ENCODE measurements at places on chromosomes 11 and 22.

DNA sequence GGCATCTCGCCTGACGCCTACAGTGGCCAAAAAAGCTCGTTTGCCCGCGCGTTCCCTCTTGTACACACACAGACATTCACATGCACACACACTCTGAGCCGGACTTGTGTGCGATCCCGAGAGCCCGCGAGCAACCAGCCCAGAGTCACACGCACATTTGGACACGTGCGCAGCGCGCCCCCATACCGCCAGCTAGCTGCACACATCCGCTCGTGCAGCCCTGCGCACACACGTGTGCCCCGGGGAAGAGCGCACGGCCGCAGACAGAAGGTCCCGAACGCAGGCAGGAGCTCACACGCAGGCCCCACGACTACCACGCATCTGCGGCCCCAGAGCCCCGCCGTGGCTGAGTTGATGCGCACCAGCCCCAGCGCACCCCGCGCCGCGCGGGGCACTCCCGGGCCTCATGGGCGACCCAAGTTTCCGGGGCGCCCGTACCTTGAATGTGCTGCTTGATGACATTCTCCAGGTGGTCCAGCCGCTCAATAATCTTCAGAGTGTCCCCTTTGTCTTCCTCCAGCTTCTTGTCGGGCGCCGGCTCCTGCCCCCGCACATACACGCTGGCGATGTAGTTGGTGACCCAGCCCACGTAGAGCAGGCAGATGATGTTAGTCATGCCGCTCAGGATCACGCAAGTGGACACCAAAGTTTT lies 758 bp downstream of the GALNT18 start:
- peak; percentile 30 for DNase-seq

DNA sequence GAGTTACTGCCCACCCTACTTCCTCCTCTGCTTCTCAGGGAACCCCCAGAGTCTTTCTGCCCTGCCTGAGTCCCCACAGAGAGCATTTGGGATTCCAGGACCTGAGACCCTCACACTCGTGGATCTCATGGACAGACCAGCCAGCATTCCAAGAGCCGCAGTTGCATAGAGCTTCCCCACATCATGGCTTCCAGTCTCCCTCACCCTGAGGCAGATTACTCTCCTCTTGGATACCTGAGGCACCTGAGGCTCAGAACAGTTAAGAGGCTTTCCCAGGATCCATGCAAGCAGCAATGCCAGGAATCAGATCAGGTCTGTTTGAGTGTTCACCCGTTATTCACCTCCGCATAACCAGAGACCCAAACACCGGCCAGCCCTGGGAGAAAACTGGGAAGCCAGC lies 102.2 kb downstream of the TRIM29 start:
- no peak for DNase-seq

GRCh38 chr11:62461740-62462507 lies 43.1 kb downstream of the SCGB1A1 start:
- no peak for DNase-seq

GRCh38 chr11:77205467-77206263 lies 77.6 kb downstream of the MYO7A start:
- DNase-seq = no peak

- peak; percentile 5 for DNase-seq
Observed at GRCh38 chr11:76797341-76798201, 14.4 kb downstream of the TSKU start.

DNA sequence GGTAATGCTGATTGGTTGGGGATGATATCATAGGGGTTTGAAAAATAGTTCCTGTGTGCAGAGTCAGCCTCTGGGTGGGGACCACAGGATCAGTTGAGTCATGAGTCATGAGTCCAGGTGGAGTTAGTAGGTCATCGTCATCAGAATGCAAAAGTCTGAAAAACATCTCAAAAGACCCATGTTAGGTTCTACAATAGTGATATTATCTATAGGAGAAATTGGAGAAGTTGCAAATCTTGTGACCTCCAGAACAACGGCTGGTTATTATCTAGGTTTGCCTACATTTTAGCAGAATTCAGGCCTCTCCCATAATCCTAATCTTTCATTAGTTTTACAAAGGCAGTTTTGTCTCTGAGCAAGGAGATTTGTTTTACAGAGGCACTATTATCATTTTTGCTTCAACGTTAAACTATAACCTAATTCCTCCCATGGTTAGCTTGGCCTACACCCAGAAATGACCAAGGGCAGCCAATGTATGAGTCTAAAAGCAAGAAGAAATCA lies 38.9 kb downstream of the MS4A2 start:
- DNase-seq = no peak
